ENCODE measurements at places on chromosomes 6 and 20.
A peak's percentile ranks its signal among the peaks of the same experiment; 100 is the strongest.

GRCh38 chr6:157860505-157860991 is 37.5 kb downstream of the SNX9 start:
- peak; percentile 50 for DNase-seq

- no peak for DNase-seq
Observed at GRCh38 chr6:97097068-97098047, 172.8 kb downstream of the KLHL32 start.

GRCh38 chr6:39753725-39754045 is 28.5 kb upstream of the KIF6 start:
- DNase-seq = no peak

DNA sequence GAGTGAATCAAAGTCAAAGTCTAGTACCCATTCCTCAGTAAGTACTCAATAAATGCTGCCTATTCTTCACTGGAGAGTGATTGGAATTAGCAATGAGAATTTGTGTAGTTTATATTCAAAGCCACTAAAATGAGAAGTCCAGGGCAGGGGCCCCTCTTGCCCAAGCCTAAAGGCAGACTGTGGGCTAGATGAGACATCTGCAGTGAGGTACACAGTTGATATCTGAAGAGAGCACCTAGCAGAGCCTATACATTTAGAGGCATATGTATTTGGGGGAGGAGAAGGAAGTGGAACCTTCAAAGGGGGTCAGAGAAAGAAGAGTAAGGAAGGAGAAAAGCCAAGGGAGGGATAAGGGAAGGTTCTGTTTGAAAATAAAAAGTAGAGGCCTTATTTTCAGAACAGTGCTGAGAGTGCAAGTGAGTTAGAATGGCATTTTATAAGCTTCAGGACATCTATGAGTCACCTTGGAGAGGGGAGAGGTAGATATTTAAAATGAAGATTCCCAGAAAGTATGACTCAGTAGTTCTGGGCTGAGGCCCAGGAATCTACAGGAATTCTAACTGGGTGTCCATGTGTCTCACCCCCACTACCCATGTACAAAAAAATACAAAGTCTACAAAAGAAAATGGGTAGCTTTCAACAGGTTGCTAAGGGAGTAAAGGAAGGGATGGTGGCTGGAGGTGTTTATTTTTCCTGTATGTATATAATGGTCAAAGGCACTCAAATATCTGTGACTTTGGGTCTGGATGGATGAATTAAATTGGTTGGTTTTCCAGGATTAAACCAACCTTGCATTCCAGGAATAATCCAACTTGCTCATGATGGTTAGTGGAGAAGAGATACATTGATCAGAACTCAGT is 135.1 kb downstream of the ZFP64 start:
- DNase-seq = no peak

GRCh38 chr6:5278047-5278446 is 16.7 kb downstream of the FARS2 start:
- DNase-seq = no peak

DNA sequence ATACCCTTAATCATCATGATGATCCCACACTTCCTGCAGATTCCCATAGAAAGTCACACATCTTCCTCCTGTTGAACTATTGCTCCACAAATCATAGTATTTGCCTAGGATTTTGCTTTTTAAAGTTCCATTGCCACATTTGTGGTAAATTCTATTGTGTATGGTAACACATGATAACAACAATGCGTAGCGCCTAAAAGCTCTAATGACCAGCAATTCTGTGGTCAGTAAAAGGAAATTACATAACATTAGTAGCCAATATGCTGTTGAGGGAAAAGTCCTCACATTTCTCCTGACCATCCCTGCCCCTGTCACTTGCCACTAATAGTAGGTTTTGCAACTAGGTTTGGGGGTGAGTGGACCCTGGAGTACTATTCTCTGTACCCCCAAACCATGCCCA is 31.8 kb upstream of the PDE7B start:
- DNase-seq = no peak

DNA sequence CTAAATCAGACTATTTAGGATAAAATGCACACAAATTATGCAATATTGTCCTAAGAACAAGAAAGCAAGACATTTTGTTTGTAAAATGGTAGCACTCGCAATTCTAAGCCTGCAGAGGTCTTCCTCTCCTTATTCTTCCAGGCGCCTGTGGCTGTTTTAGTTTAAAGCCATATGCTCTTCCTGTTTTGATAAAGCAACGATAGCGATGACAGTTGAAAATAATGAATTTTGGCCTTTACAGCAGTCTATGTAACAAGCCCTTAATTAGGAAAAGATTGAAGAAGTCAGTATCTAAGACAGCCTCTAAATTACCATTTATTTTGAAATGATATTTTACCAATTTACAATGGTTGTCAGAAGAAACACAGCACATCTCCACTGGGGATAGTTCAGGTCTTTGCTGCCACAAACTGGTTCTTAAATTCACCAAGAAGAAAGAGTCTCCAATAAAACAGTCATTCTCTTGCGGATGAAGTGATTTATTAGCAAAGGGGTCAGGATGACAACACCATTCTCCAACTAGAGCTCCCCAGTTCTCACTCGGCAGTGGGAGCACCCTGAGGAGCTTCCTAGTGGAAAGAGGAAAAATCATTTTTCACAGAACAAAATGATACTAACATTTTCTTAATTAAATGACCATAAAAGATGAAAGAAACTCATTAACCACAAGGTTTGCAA is 21.4 kb downstream of the UBE3D start:
- no peak for DNase-seq

DNA sequence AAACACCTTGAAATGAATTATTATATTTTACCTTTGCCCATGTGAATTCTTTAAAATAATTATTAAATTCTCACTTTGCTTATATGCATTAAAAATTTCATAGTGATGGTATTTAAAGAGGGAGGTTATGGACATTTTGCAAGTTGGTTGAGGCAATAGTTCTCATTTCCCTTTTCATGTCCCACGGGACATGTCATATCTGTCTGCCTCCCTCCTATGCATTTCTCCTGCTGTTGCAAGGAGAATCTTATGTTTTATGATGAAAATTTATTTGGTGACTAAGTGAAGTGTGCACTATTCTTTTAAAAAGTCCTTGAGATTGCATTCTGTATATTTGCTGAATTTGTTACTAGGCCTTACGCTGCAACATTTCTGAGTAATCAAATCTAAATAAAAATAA is 67.2 kb downstream of the UTRN start:
- DNase-seq = no peak

DNA sequence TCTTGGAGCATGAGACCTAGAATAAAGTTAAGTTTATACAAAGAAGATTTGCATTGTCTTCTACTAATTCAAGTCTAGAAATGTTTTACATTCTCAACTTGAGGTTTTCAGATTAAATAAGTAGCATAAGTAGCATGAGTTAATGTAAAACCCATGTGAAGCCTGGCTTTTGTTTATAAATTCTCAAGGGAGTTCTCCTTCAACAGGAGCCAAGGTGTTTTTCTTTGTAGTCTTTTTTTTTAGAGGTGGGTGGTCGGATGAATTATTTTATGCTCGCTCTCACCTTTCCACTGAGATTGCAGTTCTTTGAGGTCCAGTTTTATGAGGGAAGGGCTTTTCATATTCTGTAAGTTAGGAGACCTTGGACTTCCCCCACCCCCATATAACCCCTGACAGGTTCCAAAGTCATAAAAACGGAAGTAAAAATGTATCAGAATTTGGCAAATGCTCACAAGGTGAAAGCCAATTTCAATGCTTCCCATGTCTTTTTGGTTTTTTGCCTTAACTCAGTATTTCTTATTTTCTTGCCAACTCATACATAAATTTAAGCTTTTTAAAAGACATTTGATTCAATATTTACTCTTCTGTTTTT is 244.3 kb upstream of the ASCC3 start:
- DNase-seq = no peak

DNA sequence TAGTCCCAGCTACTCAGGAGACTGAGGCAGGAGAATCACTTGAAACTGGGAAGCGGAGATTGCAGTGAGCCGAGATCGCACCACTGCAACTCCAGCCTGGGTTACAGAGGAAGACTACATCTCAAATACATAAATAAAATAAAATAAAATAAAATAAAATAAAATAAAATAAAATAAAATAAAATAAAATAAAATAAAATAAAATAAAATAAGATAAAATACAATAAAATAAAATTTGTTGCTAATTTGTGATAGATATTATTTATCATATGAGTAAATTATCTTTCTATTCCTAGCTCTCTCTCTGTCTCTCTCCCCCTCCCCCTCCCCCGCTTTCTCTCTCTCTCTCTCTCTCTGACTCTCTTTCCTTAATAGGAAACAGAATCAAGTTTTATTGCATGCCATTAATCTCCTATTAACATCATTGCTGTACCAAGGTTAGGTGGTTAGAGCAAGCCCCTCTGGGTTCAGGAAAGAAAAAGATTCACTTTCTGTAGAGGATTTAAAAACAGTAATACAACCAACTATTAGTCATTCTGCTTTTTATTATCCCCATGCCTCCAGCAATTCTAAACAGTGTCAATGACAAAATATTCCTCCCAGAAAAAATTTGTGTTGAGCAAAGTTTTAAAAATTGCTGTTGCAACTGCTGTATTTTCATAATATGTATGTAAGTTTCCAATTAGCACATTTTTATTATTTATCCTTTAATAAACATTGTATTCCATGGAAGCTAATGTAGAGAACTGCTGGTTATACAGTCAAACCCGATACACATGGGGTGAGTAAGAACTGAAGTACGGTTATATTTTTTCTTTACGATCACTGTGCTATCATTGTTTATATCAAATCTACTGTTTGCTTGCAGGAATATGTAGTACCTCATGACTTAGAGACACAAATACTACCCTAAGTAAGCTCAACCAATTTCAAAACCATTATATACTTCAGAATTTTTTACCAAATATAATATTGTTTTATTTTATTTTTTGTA is 22.1 kb downstream of the BMP5 start:
- no peak for DNase-seq

GRCh38 chr20:2750491-2751251 is 49.8 kb downstream of the CPXM1 start:
- DNase-seq = peak; percentile 18

DNA sequence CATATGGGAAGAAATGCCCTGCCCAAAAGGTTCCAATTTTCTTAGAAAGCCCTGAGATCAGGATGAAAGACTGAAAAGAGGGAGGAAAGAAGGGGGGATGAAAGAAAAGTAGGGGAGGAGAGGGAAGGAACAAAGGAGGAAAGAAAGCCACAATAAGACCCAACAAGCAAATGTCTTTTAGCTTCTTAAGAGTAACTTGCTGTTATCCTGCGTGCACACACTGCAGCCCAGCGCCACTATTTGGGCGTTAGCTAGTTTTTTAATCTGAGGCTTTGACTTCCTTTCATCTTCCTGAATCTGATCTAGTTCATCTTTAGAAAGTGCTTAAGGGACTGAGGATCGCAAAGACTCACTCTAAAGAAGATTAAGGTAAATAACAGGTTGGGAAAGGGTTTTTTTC is 77.4 kb upstream of the HDDC2 start:
- no peak for DNase-seq

GRCh38 chr20:63102721-63103375 is 96.1 kb upstream of the BHLHE23 start:
- DNase-seq = peak; percentile 74

DNA sequence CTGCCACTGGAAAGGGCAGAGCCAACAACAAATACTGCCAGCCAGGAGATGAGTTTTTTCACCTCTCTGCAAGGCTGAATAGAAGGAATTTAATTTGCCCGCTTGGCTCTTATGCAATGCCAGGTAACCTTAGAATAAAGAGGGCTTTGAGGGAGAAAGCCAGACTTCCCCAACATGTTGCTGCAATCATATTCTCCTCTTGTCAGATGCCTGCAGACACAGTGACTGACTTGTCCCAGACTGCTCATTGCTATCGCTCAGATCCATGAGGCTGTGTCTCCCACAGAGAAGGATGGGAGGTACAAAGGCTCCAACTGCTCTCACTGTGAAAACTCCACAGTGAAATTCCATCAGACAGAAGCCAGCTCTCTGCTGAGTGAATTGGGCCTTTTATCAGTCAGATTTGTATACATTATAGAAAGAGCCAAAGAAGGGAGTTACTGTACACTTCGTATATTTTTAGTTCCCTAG is 517.0 kb upstream of the ID4 start:
- DNase-seq = no peak

DNA sequence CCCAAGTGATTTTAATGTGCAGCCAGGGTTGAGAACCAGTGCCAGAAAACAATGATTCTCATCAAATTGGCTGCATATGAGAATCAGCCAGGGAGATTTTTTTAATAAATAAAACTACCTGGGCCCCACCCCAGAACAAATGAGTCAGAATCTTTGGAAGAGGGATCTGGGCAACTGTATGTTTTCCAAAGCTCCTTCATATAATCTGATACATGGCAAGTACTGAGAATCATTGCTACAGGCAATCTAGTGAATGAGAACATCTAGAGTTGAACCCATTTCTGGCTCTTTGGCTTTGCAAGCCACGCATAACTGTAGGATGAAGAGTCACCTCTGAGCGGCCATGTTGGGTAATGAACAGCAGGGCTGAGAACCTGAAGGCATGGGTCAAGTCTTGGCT is 26.1 kb upstream of the DSP start:
- no peak for DNase-seq

- DNase-seq = no peak
Observed at GRCh38 chr20:61835791-61836350, 229.8 kb downstream of the TAF4 start.

All from CD4-positive, alpha-beta T cell treated with Interleukin-21 for 1 hour (primary cell).